ENCODE measurements at places on chromosomes 11 and 22.

- peak; percentile 84 for DNase-seq
Observed at GRCh38 chr11:128299132-128299726, 288.1 kb downstream of the ETS1 start.

DNA sequence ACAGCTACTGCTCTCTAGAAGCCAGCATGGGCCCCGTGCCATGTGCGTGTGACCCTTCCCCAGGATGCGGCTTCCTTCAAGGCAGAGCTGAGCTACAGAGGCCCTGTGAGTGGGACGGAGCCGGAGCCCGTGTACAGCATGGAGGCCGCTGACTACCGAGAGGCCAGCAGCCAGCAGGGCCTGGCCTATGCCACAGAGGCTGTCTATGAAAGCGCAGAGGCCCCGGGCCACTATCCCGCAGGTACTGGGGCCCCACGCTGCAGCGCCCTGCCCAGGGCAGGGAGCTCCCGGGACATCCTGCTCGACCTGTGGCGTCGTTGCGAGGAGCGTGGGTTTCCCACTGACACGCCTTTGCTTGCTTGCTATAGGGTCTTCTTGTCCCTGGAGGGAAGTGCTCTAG, 34.7 kb downstream of the CTTN start:
- no peak for DNase-seq

DNA sequence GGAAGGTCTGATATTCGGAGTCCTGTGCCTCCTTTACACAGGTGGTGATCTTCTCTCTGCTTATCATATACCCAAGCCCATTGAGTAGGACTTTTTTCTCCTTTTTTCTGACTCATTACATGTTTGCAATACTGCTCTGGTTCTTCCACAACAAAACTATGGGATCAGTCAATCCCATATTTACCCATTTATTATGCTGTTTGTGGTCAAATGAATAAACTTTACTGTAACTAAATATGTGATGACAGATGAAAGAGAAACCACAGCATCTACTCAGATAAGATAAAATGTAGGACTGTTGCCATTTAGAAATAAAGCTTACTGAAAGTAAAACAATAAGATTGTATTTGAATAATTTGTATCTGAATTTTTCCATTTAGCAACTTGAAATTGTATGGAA, 958.7 kb upstream of the FAT3 start:
- DNase-seq, result no peak

GRCh38 chr22:38203090-38203810, 1.5 kb downstream of the MAFF start:
- DNase-seq, result peak; percentile 65

- no peak for DNase-seq
Observed at GRCh38 chr22:28841111-28841510, 40.7 kb upstream of the XBP1 start.

DNA sequence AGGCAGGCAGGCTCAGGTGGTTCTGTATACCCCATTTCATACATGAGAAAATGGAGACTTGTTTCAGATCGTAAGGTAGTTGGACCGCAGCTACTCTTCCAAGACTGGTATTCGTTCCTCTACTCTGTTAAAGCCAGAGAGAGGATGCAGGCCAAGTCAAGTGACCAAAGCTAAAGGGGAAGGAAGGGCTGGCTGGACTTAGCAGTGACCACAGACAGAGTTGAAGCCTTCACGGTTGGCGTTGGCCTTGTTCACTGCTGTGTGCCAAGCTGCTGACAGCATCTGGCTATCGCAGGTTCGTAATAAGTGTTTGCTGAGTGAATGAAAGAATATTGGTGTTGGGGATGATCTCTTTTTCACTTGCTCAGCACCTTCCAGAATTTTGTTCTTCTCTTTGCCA, 64.2 kb downstream of the PTPRJ start:
- peak; percentile 57 for DNase-seq

DNA sequence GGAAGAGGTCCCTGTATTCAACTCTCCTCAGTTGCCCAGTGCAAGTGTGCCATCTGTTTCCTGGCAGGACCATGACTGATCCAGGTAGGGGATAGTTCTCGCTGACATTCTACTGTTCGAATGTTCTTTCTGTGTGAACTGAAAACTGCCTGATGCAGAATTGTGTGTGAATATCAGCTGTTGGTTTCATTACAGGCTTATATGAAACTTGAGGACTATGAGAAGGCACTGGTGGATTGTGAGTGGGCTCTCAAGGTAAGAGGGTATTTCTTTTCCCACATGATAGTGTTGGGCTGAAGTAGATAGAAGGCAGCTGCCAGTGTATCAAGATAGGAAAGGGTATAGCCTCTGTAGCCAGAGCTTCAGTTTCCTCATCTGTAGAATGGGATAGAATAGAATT, 15.3 kb downstream of the TTC12 start:
- DNase-seq, result no peak

- DNase-seq, result no peak
Observed at GRCh38 chr11:12587333-12587991, 86.8 kb upstream of the TEAD1 start.

DNA sequence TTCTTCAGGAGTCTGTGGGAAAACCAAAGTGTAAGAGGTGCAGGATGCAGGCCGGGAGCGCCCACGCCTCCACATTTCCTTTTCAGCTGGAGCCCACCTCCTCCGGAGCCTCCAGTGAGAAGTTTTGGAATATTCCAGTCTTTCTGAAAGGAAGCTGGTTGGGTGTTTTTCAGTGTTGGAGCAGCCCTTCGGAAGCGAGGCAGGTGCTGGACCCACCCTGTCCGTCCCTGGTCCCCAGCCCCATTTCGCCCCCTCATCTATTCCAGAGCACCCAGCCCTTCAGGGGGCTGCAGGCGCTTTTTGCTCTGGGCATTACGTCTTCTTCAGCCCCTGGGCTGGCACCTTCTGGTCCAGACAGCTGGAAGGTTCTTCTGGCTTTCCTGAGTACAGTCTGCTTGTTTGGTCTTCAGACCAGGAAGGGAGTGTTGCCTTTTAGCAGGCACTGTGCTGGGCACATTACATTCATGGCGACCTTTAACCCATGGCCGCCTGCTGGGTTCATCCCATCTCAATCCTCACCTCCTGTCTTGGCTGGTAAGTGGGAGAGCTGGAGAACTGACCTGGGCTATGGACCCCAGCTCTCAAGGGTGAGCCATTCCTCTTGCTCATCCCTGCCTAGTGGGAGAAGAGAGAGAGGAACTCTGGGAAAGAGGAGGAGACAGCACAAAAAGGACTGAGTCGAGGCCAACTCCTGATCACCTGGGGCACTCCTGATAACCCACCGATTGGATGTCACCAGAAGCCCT, 710 bp upstream of the THY1 start:
- no peak for DNase-seq

DNA sequence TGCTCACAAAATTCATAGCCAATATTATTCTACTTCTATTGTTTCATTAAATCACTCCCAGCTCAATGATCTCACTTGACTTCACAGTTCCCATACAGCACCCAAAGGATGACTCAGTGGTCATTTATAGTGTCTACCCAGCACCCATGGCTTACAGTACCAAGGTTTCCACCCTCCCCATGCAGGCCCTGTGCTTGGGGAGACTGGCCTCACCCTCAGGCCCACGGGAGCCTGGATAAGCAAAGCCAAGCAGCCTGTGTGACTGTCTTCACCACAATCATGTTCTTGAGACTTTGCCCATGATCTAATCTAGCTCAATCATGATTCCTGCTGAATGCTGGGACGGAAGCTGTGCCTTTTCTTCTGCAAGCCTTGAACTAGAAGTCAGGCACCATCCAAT, 97.6 kb downstream of the SLC36A4 start:
- no peak for DNase-seq

DNA sequence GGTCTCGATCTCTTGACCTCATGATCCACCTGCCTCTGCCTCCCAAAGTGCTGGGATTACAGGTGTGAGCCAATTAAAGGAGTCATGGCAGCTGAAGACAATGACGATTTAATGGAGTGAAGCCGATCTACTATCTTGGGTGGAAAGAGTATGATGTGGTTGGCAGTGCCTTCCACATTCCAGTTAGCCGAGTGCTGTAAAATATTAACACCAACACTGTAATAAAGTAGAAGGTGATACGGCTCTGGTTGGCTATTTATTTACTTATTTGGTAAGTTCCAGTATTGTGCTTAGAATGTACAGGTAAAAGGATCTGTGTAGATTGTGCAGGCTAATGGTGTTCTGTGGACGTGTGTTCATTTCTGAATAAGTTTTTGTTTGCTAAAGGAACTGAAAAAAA, 149.6 kb upstream of the MTMR2 start:
- DNase-seq, result no peak

DNA sequence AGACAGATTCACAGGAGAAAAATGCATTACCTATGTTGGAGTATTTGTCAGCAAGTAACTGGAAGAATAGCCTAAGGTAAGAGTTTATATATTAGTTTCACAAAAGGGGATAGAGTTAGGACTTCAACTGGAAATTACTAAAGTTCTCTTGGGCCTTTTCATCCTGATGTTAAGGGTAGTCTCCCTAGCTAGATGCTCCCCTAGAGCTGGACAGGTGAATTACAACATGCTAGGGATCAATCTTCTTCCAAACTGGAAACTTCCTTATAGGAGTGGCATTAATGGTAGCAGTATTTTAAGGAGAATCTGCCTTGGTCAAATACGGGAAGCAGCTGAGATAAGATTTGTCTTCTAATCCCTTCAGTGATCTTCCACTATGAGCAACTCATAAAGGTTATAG, 632.8 kb upstream of the RAG2 start:
- no peak for DNase-seq

GRCh38 chr11:78265326-78265725, 76.6 kb downstream of the USP35 start:
- no peak for DNase-seq

GRCh38 chr22:20141186-20142077, 9.4 kb downstream of the CCDC188 start:
- DNase-seq, result no peak

- no peak for DNase-seq
Observed at GRCh38 chr11:74784234-74784633, 35.6 kb downstream of the RNF169 start.

GRCh38 chr11:68146704-68147474, 25.7 kb upstream of the CHKA start:
- DNase-seq, result no peak

DNA sequence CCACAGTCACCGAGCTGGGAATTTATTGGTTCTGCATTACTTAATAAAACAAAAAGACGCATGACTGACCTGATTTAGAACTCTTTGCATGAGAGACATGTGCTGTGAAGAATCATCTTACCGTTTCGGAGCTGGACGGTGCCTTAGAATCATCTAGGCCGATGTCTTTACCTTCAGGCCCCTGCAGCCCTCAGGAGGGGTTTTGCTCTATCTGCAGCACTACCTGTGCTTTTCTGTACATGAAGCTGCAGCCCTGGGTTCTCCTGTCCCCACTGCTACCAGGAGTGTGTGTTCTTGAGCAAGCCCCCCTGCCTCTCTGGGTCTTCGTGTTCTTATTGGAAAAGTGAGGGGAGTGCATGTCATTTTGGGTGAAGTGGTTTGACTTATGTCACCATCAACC, 94.0 kb upstream of the OR4B1 start:
- DNase-seq, result no peak

DNA sequence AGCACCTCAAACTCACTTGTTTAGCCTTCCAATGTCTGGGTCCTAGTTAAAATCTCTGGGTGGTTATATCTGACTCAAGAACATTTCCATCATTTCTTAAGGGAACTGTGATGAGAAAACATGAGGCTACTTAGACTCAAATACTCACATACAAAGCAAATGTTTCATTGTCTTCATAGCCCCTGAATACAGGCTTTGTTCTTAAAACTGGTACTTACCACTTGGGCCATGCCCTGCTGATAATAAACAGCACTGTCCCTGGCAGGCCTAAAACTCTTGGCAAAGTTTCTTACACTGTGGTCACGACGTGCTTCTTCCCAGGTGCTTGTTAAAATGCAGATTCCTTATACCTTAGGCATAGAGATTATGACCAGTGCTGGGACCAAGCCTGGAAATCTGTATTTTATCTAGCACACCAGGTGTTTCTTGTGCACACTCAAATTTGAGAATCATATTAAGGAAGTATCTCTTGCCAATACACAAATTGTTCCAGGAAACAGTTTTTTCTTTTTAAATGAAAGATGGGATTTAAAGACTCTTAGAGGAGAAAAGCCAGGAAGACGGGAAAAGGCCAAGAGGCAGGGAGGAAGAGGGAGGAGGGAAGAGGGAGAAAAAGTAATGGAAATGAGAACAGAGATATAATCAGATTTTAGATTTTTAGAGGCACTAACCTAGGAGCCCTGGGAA, 287.9 kb upstream of the MPPED2 start:
- DNase-seq, result no peak

DNA sequence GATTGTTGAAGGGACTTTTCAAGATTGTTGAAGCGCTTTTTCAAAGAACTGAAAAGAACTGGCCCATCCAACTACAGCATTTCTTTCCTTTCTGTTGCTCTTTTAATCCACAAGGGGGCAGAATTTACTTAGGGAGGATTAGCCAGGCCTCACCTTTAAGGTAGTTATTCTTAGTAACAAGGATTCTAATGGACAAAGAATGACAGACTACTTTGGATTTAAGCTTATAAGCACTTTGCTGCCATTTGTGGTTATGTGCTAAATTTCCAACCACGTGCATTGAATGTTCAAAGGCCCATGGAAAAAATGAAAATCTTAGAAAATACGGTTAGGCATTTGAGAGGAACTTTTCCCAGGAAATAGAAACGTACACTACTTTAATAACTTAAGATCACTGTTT, 49.5 kb upstream of the HSPA8 start:
- no peak for DNase-seq

GRCh38 chr22:45296628-45297297, 12.0 kb downstream of the UPK3A start:
- DNase-seq, result no peak

DNA sequence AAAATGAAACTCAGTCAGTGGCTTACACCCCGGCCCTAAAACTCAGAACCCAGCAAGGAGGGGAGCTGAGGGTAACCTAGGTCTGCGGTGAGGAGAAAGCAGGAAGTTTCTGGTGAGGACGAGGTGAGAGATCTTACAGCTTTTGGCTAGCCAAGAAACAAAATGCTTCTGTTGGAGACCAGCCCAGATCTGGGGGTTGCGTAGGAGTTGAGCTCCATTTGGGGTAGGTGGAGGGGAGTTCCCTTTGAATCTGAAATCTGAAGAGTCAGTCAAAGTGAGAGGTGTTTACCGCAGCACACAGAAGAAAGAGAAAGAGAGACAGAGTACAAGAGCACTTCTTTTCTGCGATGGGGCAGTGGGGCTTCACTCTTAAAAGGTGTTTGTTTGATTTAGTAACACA, 29.6 kb downstream of the EHF start:
- DNase-seq, result no peak

- DNase-seq, result no peak
Observed at GRCh38 chr22:43044290-43044712, 29.4 kb upstream of the PACSIN2 start.

All from lower leg skin (tissue), 4 donors.